ENCODE measurements at places on chromosomes 12 and 14.

DNA sequence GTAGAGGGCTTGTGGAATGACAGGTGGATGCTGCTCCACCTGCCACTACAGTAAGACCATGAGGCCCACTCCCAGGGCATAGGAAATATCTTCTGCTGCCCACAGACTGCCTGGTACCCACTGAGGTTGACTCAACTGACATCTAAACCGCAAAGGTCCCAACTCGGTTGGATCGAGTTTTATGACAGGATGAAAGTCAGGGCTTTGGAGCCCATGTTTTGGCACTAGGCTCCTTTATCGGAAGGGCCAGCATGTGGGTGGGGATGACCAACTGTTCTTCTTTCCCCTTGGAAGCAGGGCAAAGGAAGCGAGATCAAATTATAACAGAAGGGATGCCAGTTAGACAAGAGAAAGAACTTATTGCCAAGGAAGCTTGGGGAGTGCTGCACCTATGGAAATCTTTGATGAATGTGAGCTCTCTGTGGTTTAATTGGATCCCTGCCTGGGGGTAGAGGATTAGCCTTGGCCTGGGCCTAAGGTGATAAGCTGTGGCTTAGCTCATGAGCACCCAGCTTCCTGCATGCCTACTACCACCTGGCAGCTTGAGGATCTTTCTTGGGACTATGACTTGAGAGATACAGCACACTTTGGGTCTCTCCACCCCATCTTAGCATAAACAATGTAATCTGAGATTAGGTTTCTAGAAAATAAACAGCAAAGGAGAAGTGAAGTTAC, 121.8 kb downstream of the KCNA5 start:
- DNase-seq = no peak

- DNase-seq = no peak
These were observed 49.7 kb upstream of the OVCH1 start for GRCh38 chr12:29547151-29547632.

- no peak for DNase-seq
These were observed 232.2 kb downstream of the EMP1 start for GRCh38 chr12:13428538-13429265.

DNA sequence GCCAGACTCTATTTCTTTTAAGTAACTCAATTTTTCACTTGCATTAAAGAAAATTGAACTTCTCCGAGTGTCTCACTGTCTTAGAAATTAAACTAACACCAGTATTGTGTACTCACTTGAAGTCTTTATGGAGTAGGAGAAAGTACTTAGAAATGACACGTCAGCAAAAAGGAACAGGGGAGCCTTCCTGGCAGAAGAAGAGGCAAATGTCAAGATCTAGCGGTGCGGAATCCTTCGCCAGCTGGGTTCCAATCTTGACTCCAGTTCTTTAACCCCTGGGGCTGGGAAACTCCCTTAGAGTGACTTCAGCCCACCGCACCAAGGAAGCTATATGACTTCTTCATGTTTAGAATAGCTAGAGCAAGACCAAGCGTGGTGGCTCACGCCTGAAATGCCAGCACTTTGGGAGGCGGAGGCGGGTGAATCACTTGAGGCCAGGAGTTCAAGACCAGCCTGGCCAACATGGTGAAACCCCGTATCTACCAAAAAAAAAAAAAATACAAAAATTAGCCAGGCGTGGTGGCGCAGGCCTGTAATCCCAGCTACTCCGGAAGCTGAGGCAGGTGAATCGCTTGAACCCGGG, 34.4 kb downstream of the WBP11 start:
- DNase-seq = no peak

- no peak for DNase-seq
These were observed 193.4 kb downstream of the ERC1 start for GRCh38 chr12:1184402-1184801.

DNA sequence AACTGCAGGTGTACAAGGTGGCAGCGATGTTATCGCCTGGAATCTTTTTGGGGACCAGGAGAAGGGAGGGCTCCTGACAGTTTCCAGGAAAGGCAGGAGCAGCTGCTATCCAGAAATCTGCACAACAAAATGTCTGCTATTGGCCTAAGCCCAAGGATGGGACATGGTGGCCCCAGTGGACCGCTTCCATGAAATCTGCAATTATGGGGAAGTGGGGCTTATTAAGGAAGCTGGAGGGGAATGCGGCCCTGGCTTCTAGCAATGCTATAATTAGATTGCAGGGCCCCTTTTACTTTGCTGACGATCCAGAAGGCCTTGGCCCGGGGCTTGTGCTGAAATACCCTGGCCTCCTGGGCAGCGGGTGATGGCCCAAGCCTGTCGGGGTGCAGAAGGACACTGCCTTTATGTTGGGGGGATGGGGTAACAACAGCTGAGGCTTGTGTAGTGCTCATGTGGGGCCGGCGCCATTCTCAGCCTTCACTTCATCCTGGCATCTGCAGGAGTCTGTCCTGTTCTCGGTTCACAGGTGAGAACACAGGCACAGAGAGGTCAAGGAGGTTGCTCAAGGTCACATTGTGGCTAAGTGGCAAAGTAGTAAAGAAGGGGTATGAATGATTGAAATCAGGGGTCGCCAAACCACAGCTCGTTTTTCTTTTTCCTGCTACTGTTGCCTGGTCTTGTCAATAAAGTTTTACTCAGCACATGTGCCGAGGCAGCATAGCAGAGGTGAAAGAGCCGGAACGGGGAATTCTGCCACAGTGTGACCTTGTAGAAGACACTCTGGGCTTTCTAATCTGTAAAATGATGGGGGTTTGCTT, 153.5 kb downstream of the RBM19 start:
- DNase-seq = no peak

DNA sequence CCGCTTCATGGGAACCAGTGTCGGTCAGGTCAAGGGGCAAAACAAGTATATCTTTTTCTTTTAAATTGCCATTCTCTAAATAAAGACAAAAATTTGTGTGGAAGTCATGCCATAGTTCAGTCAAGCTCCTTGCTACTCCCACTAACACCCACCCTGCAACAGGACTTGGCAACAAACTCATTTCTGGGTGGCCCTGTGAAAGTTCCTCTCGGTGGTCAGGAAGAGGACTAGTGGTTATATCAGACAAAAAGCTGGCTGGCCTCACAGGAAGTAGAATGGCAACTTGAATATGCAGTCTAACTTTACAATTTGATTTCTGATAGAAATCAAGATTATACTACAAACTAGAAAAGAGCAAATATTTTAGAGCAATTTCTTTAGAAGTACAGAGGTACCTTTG, 11.2 kb downstream of the DHRS7 start:
- no peak for DNase-seq

DNA sequence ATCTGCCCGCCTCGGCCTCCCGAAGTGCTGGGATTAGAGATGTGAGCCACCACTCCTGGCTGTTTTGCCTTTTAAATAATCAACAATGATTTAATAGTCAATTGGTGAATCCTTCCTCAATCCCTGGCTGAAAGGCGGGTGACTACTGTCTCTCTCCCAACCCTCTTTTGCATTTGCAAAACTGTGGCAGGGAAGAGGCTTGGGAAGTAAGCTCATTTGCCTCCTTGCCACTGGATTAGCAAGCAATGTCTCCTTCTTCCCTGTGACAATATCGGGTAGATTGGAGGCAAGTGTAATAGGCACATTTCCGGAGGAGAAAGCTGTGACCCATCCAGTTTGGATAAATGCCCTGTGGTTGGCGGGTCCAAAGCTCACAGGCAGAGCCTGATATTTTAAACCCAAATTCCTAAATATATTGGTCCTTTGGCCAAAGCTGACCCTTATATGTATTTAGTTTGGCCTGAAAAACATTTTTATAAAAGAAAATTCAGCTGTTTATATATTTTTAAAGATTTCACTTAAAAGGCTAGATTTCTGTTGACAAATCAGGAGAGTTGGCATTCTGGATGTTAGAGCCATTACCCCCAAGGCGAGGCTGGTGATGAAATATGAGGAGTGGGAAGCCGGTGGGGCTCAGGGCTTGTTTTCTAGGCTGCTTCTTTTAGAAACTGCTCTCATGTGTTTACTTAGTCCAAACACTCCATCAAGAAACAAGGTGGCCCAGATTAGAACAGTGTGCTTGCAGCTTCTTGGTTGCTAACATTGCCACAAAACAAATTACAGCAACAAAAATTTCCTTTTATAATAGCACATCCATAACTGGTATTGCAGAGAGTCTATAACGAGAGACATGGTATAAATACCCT, 646.9 kb upstream of the TMEM132C start:
- no peak for DNase-seq

GRCh38 chr14:77098529-77099353, 683 bp downstream of the CIPC start:
- DNase-seq = no peak

GRCh38 chr12:104886418-104887401, 71.4 kb downstream of the SLC41A2 start:
- DNase-seq = no peak

DNA sequence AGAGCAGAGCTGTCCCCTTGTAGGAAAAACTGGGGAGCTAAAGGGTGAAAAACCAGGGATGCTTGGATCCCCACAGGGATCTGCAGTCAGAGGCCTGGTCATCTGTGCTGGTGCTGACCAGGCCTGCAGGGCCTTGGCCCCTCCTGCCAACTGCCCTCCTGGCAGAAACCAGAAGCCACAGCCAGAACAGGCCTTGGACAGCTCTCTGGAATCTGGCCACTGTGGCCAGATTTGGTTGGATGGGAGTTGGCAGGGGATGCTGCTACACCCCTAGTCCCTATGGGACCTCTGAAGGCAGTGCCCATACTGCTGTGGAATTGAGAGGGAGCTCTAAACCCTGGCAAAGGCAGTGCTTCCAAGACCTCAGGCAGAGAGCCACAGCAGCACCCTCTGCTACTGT, 9.2 kb upstream of the GPX2 start:
- DNase-seq = no peak

DNA sequence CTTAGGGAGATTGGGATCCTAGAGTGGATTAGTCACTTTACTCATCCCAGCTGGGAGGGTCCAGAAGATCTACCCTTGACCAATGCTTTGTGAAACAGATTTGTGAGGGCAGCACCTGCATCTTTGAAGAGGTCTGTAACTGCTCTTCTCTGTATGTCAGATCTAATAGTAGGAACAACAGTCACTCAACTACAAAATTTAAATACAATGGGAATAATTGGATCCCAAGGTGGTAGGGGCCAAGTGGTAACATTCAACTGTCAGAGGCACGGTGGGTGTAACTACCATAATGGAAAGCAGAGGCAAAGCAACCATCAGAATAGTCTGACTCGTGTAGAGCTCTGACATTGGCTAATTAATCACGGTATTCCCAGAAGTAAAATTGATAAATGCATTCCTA, 55.8 kb downstream of the ITPR2 start:
- DNase-seq = no peak

Measured in SK-N-DZ (cell line).